HTR-8/SVneo (cell line): ENCODE measurements at places on chromosomes 1 and 21.

GRCh38 chr1:76257823-76258222 is 183.3 kb downstream of the ST6GALNAC3 start:
- DNase-seq, result no peak

GRCh38 chr1:71862756-71863155 is 419.6 kb downstream of the NEGR1 start:
- no peak for DNase-seq

- DNase-seq, result no peak
These were observed 22.6 kb downstream of the AK4 start for GRCh38 chr1:65170511-65171142.

- no peak for DNase-seq
These were observed 140.5 kb upstream of the MAP1LC3C start for GRCh38 chr1:242139442-242139841.

GRCh38 chr1:236868625-236869467 is 73.8 kb downstream of the MTR start:
- peak; percentile 52 for DNase-seq

- DNase-seq, result no peak
These were observed 254.2 kb downstream of the GPR52 start for GRCh38 chr1:174702011-174702410.

DNA sequence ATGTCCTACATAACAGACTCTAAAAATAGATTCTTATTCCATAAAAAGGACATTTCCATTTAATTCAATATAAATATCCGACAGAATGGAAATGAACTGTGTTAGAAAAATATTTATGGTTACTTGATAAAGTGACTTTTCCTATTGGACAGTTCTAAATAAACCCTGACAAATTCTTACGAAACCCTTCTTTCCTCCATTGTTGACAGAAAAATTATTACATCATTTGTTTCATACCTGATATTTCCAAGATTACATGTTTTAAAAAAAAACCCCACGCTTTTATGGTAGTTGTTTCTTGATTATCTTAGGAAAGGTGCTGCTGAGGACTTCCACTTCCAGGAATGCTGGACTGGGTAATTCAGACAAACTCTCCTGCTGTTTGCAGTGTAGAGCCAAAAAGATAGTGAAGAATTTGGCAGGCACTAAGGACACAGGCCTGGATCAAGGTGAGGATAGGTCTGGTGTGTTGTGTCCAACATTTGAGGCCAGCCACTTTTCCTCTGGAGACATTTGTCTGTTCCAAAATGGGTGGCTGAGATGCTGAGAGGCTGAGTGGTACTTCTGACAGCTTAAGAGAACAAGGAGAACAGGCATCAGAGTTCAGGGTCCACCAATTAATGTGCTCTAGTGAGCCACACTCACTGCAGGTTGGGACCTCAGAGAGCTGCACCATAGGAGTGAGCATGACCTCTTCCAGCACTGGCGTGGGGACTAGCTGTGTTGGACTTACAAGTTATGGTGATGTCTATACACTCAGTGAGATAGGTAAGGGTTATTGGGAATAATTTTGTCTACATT is 7.0 kb upstream of the C1orf116 start:
- DNase-seq, result no peak

DNA sequence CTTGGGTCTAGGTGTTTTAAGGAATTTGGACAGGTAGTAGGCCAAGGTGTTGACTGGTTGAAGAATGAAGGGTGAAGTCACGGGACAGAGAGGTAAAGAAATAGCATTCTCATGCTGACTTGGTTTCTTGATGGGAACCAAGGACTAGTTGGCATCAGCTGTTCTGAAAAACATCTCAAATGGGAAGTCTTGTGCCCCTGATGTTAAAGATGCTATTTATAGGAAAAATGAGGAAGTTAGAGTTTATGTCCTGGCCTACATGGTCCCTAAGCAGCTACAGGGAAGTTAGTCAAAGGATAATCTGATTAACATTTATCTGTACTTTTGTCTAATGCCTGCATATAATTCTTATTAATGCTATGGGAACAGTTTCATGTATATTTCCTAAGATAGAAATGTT is 262.4 kb downstream of the HHIPL2 start:
- DNase-seq, result no peak
